ENCODE measurements at places on chromosomes 11 and 22.

DNA sequence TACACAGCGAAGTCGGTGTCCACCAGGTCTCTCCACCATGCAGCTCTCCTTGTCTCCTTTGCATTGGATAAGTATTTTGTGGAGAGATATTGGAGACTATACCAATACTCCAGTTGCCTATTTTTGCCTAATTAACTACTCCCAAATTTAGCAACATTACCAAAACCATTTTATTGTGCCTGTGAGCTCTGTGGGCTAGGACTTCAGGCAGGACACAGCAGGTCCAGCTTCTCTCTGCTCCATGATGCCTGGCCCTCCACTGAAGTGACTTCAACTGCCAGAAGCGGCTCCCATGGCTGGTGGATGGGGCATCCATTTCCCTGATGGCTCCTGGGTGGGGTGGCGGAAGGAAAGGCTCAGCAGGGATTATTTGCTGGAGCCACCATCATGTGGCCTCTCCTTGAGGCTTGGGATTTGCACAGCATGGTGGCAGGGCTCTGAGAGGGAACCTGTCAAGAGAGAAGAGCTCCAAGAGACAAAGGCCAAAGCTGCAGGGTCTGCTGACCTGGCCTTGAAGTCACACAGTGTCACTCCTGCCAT is 36.9 kb upstream of the MAPK1 start:
- no peak for DNase-seq

- DNase-seq: no peak
Observed at GRCh38 chr11:72939031-72939430, 124.8 kb downstream of the ATG16L2 start.

DNA sequence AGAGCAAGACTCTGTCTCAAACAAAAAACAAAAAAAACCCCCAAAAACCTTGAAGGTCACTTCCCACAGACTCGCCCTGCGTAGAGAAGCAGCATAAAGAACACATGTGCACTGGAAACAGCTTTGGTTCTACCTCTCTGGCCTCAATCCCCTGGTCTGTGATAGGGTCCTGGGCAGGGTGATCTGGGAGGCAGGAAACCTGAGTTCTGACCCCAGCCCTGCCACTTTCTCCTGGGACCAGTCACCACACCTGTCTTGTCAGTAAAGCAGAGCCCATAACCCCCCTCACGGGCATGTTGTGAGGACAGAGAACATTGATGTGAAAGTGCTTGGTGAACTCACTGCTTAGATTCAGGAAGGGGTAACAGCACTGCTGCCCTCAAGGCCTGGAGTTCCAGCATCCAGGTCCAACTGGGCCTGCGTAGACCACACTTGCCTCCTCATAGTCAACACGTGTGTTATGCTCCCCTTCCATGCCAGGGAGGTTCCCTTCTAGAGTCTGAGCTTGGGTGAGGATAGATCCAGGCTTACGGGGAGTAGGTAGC is 11.4 kb downstream of the UCP2 start:
- DNase-seq: no peak

DNA sequence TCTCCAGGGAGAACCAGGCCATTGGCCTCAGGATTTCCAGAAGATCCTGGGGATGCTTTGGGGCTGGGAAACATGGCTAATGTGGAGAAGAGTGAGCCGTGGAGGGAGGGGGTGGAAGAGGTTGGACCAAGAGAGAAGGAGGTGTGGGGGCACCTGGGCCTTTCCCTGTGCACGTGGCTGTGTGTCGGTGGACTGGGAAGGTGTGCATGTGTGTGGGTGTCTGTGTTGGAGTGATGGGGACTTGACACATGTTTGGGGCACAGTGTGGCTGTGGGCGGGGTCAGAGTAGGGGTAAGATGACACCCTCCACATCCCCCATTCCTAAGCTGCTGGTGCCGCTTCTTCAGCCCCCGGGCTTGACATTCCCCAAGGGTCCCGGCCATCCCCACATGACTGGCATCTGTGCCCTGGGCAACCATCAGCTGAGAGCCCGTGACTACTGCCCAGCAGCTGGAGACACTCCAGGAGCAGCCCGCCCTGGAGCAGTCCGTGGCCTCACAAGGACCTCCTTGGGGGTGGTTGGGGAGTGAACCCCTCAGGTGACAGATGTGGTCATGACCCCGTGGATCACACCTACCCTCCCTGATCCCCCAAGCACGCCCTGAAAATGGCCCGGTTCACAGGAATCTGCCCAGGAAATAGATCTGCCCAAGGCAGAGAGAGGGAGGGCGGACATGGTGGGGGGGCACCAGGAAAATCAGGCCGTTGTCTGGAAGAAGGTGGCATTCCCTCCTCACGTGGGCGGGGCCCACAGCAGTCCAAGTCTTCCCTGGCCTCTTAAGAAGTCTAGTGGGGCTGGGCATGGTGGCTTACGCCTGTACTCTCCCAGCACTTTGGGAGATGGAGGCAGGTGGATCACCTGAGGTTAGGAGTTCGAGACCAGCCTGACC is 34.8 kb upstream of the SOX10 start:
- DNase-seq: no peak

DNA sequence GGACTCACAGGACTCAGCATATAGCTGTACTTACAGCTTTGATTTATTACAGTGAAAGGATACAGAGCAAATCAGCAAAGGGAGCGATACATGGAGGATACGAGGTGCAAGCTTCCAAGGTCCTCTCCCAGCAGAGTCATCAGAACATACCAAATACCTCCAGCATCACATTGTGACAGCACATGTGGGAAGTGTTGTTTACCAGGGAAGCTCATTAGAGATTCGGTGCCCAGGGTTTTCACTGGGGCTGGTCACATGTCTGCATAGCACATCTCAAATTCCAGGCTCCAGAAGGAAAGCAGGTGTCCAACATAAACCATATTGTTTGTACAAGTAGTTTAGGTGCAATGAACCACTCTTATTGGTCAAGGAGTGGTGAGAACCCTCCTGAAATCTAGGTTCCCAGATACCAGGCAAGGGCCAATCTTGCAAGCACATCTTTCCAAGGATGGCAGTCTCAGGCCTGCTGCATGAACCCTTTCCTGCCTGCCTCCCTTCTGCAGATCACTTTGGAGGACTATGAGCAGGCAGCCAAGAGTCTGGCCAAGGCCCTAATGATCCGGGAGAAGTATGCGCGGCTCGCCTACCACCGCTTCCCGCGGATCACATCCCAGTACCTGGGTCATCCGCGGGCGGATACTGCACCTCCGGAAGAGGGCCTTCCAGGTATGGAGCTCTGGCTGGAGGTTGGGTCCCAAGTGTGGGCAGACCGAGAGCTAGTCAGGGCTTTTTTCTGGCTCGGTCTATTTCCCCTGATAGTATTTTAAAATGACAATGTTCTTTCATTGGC is 26.7 kb downstream of the AMPD3 start:
- DNase-seq: no peak

DNA sequence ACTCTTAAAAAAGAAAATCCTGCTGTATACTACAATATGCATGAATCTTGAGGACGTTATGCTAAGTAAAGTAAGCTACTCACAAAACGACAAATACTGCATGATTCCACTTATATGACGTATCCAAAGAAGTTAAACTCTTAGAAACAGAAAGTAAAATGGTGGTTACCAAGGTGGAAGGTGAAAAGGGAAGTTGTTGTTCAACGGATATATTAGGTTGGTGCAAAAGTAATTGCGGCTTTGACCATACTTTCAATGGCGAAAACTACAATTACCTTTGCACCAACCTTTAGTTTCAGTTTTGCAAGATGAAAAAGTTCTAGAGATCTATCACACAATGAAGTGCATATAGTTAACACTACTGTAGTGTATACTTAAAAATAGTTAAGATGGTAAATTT is 101.8 kb downstream of the FAM168A start:
- DNase-seq: no peak
